Activated gamma-delta T cell (primary cell): ENCODE measurements at places on chromosomes 11 and 22.

DNA sequence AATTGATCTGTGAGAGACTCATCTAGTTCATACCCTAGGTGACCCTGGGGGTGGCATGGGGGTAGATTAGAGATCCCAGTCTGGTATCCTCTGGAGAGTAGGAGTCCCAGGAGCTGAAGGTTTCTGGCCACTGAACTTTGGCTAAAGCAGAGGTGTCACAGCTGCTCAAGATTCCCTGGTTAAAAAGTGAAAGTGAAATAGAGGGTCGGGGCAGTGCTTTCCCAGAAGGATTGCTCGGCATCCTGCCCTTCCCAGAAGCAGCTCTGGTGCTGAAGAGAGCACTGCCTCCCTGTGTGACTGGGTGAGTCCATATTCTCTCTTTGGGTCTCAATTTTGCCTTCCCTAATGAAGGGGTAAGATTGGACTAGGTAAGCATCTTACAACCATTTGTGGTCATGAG, 653 bp downstream of the IL18BP start:
- DNase-seq = no peak

DNA sequence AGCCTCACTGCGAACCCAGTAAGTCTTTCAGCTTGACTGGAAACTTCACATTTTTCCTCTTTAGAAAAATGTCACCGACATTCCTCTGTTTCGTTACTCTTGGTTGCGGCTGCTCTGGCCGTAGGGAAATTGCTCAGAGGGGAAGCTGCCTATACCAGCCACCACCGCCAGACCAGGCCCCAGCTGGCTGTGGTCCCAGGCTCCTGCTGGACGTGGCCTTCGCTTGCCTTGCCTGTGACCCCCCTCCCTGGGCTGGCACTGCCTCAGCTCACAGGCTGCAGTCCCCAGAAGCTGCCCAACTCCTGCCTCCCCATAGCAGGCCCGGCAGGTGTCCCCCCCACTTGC, 197.8 kb downstream of the MN1 start:
- DNase-seq = no peak

GRCh38 chr11:36073411-36074203, 129.7 kb downstream of the LDLRAD3 start:
- no peak for DNase-seq

- no peak for DNase-seq
These were observed 566 bp downstream of the INTS4 start for GRCh38 chr11:77993902-77994301.

DNA sequence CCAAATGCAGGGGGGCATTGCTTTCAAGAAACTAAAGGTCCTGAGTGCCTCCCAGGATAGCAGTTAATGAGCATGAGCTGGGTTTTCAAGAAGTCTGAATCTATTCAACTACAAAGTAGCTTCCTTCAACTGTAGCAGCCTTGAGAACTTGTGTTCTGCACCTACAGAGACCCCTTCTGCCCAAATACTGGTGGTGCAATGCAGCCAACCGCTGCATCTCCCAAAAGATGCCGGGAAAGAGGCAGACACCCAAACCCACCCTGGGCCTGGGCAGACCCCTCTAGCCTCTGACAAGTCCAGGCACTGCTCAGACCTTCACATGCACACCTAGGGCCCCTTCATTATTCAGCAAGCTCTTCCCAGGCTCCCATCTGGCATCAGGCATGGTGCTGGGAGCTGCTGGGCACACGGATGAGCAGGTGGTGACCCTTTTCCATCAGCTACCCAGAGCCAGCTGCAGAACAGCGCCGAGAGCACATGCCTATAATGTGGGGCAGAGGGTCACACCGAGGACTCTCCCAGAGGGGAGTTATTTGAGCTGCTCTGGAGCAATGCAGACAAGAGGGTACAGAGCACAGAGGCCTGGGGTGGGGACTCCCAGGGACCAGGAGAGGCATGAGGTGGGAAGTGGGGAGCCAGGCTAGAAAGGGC, 44.9 kb upstream of the ETS1 start:
- DNase-seq = no peak

GRCh38 chr22:20952544-20953341, 14.3 kb upstream of the AIFM3 start:
- no peak for DNase-seq

DNA sequence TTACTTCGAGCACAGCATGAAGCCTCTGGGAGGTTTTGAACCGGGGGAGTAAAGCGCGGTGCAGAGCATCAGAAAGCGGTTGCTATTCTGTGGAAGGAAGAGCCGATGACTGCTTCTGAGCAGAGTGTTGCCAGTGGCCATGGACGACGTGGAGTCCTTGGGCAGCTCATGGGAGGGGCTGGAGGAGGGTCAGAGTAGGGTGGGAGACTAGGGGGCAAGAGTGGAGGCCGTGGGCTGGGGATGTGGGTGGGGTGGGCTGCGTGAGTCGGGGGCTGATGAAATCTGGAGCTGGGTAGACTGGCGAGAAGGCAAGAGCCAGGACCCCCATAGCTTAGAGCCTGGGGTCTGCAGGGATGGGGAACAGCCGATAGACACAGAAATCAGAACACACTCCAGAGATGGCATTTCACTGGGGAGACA, 40.2 kb downstream of the TBC1D22A start:
- no peak for DNase-seq

DNA sequence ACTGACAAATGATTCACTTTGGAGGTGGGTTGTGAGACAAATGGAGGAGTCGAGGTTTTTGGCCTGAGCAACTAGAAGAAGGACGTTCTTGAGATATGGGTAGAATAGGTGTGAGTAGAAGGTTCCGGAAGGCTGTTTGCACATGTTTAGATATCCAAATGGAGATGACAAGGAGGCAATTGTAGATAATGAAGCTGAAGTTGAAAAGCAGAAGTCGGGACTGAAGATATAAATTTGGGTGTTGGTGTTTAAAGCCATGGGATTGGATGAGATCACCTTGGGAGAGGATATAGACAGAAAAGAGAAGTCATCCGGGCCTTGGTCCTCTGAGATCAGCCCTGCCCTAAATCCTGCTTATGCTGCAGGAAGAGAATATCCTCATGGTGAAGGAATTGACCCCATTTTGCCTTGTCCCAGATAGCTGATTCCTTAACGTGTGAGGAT, 75.5 kb upstream of the CD44 start:
- no peak for DNase-seq

DNA sequence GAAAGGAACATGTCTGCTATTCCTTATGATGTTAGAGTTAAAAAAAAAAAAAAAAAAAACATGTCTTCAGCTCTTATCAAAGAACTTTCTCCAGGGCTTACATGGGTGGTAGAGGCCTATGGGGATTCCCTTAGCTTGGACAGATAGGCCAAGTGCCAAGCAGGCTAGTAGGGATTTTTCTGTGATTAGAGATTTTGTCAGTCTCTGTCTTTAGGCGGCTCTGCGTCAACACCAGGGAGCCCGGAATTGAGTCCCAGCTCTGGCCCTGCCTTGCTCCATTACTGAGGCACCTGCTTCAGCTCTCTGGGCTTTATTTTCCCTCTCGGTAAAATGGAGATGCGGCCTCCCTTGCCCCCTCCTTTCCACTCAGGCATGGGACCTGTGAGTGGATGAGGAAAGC, 13.1 kb downstream of the CRY2 start:
- no peak for DNase-seq

DNA sequence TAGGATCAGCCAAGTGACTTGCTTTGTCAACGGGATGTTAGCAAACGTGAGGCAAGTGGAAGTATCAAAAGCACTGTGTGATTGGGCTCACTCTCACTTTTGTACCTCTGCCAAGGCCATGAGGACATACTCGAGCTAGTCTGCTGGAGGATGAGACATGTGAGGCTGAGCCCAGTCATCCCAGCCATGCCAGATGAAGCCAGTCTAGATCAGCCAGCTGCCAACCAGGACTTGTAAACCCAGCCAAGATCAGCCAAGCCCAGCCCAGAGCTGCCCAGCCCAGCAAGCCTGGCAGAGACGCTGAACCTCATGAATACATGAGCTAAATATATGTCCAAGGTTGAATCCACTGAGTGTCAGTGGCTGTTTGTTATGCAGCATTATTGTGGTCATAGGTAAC, 369.7 kb downstream of the MN1 start:
- DNase-seq = no peak

- no peak for DNase-seq
These were observed 54.6 kb upstream of the SC5D start for GRCh38 chr11:121237686-121238658.

GRCh38 chr11:13638422-13638821, 30.0 kb upstream of the FAR1 start:
- DNase-seq = no peak

DNA sequence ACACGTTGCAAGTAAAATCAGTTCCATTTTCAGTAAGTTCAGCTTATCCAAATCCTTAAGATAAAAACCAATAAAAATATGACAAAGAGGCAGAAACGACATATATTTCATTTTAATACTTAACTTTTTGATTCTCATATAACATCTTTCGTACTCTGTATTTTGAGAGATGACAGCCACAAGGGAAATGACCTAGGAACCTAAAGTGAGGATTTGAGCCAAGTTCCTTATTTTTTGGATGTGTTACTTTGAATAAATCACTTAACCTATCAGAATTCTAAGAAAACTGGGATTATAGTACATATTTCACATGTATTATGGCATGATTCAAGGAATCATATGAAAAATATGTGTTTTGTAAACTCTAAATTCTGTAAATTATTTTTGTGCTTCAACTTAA, 143.6 kb upstream of the TRPC6 start:
- no peak for DNase-seq

GRCh38 chr11:83793310-83793709, 507.1 kb upstream of the CCDC90B start:
- DNase-seq = no peak

DNA sequence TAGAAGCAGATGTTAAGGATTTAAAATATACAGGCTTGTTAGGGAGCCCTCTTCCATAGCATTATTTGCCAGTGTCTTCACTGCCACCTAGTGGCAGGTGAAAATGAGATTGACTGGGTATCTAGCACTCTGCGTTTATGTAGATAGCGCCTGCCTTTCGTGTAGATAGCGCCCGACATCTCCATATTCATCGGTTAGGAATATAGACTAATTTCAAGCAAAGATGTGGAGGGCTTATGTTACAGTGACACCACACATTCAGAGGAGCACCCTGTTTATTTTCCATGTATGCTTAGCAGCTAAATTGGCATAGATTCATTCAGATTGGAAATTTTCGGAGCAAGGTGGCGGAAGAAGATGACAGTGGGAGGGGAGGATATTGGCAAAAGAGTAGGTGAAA, 72.0 kb downstream of the SLC5A12 start:
- DNase-seq = no peak

- DNase-seq = no peak
These were observed 253.0 kb upstream of the CCDC179 start for GRCh38 chr11:23112987-23113886.

DNA sequence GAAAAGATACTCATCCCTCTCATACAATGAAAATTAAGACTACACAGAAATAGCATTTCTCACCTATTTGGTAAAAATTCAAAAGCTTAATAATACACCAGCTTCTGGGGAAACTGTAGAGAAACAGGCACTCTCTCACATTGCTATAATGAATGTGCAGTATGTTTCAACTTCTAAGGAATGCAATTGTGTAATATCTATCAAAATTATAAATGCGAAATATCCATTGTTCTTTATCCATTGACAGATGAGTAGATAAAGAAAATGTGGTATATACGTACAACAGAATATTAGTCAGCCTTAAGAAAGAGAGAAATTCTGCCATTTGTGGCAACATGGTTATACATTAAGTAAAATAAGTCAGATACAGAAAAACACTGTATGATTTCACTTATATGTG, 101.4 kb upstream of the OR9G4 start:
- DNase-seq = no peak

- DNase-seq = no peak
These were observed 92.9 kb upstream of the PARVA start for GRCh38 chr11:12284316-12285050.

DNA sequence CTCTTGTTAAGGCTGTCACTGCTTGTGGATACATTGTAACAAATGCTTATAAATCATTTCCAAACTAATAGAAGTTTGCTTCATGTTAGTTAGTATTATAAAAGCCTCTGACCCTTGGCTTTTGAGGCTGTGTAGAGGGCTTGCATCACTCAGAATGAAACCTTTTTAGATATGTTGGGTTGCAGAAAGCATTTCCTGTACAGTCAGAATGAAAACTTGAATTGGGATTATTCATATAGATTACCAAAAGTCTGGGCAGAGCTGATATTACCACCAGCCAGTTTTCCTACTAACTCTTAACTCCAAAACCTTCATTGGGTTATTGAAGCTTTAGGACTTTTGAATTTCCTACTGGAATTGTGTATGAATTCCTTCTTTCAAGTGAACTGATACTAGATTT, 12.0 kb downstream of the KMT2A start:
- DNase-seq = no peak

- DNase-seq = no peak
These were observed 218.8 kb downstream of the HIPK3 start for GRCh38 chr11:33475993-33476392.

DNA sequence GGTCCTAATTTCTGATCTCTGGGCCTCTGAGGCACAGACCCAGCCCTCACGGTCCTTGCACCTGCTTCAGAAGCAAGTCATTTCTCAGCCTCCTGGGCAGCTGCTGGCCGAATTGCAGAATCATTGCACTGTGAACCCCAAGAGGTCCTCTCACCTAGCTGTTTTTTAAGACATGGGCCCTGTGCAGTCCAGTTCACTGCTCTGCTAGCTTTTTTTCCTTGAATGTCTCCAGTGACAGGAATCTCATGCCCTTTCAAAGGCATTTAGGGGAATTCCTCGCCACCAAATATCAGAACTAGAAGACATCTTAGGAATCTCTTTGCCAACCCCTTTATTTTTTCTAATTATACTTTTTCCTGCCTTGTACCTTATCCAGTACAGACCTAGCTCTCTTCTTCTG, 35.6 kb upstream of the TP53I11 start:
- no peak for DNase-seq

- no peak for DNase-seq
These were observed 30.9 kb upstream of the CACNG2 start for GRCh38 chr22:36734171-36735058.

- no peak for DNase-seq
These were observed 55.3 kb upstream of the FBXO3 start for GRCh38 chr11:33829430-33830141.

- no peak for DNase-seq
These were observed 12.6 kb downstream of the ZDHHC5 start for GRCh38 chr11:57680552-57680874.

DNA sequence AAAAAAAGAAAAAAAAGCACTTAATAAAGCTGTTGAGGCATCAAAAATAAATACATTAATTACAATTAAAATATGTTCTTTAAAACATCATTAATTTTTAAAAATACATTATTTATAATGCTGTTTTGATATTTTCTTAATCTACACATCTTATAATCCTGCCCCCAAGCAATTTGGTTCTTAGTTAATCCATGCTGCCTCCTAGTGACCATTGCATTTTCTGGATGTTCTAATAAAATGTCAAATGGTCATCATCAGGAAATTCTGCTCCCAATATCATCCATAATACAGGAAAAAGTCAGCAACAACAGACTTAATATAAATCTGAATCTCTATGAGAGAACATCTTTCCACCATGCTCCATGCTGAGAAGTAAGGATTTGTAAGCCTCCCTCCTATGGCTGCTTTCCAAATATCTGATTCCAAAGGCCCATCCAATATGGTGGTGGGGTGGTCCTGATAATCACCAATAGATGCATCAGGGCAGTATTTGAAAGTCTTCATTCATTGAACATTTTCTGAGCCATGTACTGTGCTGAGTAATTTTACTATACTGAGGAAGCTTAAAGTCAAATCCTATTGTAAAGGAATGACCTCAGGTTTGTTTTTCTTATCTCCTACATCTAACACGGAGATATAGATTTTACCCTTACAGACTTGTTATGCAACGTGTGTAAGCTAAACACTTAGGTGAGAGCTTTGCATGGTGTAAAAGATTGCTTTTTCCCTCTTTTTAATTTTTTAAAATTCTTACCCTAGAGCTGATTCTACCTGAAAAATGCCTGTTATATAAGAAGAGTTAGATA, 124.7 kb upstream of the BMAL1 start:
- DNase-seq = no peak

- peak; percentile 34 for DNase-seq
These were observed 1.1 kb upstream of the CD6 start for GRCh38 chr11:60970369-60970774.
